ENCODE measurements at places on chromosomes 5 and 9.

- no peak for DNase-seq
These were observed 125.1 kb downstream of the FOXD1 start for GRCh38 chr5:73323466-73323865.

DNA sequence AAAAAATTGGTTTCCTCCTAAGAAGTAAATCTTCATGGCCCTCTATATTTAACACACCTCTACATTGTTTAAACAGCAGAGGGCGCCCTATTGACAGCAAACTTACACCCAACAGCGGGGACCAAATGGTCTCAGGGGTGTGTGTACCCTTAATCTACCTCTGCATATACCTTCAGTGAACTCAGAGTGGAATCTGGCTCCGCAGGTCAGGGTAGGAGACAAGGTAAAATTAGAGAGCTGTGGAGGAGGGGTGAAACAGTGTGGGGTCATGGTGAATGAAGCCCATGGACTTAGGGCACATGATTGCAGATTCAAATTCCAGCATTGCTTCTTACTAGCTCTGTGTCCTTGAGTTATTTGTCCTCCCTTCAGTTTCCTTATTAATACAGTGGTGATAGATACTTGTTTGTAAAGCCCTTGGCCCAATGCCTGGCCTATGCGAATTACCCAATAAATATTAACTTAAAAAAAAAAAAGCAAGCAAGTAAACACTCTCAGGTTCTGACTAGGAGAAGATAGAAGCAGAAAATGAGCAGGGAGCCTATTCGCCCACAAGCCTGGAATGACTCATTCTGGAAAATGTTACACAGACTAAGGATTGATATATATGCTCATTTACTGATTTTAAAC, 122.9 kb downstream of the CAVIN4 start:
- no peak for DNase-seq

- no peak for DNase-seq
These were observed 199.9 kb downstream of the LURAP1L start for GRCh38 chr9:12974671-12975070.

- no peak for DNase-seq
These were observed 6.9 kb upstream of the EXOC3 start for GRCh38 chr5:435961-436640.

DNA sequence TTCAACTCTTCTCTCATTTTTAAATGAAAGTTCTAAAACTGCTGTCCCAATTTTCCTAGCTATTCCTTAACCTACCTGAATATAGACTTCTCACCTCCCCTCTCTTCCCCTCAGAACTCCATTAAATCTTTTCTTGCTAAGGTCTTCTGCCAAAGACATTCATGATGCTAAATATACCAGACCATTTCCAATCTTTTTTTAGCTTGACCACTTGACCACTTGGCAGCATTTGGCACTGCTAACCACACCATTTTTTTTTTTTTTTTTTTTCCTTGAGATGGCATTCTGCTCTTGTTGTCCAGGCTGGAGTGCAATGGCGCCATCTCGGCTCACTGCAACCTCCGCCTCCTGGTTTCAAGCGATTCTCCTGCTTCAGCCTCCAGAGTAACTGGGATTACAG, 3.6 kb upstream of the ZNF131 start:
- no peak for DNase-seq

DNA sequence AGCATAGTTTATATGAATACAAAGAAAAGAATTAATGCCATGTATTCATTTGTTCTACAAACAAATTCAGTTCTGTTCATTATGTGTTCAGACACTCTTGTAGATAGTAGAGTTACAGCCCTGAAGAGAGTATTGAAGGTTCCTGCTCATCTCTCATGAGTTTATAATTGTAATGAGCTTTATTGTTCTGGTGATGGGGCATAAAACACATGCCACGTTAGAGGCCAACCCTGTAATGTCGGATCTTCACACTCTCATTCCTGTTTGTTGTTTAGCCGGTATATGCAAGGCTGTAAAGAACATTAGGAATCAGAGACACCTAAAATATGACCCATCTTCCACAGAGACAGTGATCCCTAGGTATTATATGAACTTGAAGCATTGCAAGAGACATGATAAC, 214.5 kb downstream of the VPS13A start:
- DNase-seq: no peak

- DNase-seq: no peak
These were observed 1.7 kb upstream of the PTPN3 start for GRCh38 chr9:109499631-109500410.

All from activated CD8-positive, alpha-beta memory T cell treated with anti-CD3 and anti-CD28 coated beads, Interleukin-2, amount 10 ng/mL, durations not matched to agents 7 days and 5 days (primary cell).